ENCODE measurements at places on chromosomes 6 and 20.

GRCh38 chr6:155493694-155494143 is 38.1 kb upstream of the NOX3 start:
- DNase-seq: no peak

DNA sequence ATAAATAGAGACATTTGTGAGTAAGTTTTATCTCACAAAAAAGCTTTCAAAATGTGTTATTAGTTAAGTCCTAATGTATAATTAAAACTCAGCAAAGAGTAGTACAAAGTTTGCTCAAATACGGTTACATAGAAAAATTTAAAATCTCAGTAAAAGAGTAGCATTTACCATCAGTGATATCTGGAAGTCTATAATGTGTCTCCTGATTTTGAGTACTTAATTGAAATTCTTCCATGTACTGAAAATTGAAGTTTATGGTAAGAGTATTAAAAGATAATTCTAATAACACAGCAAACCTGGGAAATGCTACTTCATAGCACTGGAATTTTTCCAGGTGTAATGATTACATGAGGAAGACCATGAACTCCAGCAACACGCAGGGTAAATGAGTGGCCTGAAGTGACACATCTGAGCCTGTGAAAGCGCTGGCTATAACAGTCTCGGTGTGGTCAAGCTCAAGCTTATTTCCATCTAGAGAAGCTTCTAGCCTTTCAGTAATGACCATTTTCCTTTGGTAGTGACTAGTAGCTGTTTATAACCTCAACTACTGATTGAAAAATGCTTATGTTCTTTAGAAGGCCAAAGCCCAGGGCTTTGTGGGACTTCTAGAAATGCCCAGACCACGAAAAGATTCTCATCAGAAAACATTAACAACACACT is 203.2 kb downstream of the ISM1 start:
- no peak for DNase-seq

DNA sequence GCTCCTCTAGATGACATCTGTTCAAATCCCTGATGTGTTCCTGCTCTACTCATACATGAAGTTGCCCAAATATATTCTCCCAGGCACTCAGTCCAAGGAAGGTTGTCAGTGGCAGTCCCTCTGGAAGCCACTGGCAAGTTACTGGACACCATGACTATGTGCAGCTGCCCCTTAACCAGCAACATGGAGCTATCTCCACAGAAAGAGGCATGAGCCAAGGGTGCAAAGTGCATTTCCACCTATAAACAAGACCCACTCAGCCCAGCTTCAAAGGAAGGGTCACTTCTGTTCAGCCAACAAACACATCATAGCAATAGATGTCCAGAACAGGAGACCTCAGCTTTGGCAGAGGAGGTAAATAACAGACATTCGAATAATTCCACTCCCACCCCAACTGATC is 217.6 kb upstream of the PMEPA1 start:
- DNase-seq: no peak

DNA sequence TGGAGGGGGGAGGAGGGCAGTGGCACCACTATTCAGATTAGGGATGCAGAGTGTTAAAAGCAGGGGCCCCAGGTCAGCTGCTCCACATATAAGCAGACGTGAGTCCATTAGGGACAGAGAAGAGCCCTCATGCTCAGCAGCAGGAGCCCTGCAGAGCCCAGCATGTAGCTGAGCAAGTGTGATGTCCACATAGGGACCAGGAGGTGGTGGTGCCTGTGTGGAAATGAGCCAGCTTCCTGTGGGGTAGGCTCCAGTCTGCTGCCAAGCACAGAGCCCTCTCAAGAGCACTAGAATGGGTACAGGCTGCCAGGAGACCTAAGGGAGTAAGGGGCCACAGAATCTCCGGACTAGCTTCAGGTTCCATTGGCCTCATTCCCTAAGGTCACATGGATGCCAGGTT is 57.9 kb upstream of the MLN start:
- DNase-seq: no peak

GRCh38 chr20:51434580-51435247 is 107.8 kb downstream of the NFATC2 start:
- DNase-seq: no peak

GRCh38 chr6:6484681-6485080 is 103.8 kb upstream of the LY86 start:
- no peak for DNase-seq

DNA sequence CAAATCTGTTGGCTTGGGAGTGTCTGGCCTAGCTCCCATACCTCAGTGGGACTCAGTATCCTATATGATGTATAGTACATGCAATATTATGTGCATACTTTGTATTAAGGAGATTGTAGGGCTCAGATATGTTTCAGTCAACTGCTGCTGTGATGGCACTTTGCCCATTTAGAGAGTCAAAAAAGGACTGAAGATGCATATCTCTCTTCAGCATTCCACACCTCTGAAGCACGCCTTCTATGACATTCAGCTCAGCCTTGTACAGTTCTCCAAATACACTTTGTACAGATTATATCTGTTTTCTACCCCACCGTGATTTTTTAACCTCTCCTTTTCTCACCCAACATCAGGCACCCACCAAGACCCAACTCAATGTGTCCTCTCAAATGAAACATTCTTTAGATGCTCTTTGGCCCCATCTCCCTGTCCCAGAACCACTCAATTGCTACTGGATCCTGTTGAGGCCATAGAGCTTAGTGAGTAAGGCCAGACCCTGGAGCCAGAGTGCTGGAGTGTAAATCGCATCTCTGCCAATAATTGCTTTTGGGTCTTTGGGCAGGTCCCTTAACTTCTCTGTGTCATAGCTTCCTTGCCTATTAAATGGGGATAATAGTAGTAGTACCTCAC is 15.6 kb downstream of the ENPP1 start:
- DNase-seq: no peak

DNA sequence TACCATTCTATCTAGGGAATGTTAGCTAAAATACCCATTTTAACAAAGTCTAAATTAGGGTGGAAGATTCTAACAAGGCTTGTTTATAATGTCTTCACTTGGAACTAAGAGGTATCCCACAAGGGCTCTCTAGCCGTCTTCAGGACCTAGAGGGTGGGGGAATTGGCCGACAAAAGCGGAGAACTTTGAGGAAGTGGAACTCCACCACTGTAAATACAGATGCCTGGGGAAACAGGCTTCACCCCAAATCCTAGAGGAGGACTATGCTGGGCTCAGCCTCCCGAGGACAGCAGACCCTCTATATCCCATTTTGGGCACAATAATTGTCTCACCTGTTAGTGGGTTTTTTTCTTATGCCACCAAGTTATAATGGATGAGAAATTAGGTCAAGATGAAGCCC is 58.0 kb upstream of the TFB1M start:
- no peak for DNase-seq

DNA sequence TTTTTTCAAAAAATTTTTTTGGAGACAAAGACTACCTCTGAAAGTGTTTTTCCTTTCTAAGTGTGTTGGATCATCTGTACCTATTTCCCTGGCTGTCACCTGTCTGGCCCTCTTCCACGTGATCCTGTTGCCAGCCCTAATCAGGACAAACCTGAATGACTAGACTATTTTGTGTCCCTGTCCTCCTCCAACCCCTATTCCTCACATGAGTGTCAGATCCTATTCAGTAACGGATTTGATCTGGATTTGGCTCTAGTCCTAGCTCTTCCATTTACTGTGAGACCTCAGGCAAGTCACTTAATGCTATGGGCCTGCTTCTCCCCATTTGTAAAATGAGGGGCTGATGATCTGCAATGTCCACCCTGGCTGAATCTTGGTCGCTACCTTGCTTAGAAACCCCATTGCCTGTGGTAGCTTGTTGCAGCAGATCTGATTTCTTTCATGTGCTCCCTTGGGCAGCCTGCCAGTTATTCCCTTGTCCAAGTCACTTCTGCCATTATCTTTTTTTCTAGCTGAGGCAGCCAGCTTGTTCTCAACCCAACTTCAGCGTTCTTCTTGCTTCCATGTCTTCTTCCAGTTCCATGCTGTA is 4.8 kb downstream of the PHF20 start:
- no peak for DNase-seq

DNA sequence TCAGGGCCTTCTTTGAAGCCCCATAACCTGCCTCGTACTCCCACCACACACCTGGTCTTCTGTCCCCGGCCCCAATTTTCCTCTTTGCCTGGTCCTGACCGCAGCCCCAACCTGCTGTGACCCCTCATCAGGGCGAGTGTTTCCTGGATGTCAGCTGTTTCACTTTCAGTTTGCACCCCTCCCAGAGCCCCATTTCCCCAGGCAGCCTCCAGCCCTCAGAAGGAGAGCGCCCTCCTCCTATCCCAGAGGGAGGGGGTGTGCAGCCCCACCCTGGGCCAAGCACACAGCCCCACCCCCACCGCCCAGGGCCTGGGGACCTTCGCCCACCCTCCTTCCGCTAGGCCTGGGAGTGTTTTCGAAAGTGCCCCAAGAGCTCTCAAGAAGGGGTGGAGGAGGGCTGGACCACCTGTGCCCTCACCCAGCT is 1.5 kb downstream of the BAK1 start:
- no peak for DNase-seq

DNA sequence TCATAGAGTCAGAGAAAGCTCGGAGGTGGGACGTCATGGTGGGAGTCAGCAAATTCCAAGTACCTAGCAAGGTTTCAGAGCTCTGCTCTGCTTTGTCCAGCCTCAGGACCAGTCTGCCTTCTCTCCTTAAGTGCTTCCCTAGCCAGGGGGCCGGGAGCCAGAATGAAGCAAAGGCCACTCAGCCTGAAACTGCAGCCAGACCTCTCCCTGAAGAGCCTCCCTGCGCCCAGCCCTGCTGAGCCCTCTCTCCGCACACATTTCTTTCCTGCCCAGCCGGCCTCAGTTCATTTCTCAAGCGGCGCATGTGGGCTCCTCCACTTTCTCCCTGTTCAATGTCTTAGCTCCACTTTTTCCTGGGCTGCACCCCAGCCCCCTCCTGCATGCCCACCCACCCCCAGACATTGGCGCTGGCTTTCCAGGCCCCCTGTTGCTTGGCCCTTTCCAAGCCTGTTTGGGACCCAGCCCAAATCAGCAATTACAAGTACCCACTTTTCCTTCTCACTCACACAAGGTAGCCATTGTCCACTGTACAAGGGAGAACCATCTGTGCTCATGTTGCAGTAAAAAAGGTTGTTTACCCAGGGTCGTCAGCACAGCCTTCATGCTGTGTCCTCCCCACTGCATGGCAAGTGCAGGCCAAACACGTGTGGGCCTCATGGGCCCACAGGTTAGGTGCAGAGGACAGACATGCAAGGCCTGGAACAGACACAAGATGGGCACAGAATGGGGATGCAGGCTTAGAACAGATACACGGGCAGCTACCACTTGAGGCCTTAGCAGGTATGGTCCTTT is 147.1 kb downstream of the MRPL14 start:
- DNase-seq: no peak

DNA sequence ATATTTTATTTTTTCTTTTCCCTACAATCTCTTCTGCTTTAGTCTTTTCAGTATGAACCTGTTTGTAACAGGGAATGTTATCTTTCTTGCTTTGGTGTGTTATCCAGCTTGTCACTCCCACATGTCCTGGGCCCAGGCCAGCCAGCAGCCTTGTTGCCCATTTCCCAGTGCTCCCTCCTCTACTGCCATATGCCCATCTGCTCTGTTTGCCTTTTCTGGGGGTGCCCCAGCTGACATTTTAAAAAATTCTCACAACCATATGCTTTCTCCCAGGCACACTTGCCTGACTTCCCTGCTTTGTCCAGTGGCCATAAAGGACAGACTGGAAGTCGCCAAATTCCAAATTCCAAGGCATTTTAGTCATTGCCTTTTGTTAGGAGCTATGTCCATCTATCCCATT is 23.6 kb upstream of the LMBRD1 start:
- no peak for DNase-seq

DNA sequence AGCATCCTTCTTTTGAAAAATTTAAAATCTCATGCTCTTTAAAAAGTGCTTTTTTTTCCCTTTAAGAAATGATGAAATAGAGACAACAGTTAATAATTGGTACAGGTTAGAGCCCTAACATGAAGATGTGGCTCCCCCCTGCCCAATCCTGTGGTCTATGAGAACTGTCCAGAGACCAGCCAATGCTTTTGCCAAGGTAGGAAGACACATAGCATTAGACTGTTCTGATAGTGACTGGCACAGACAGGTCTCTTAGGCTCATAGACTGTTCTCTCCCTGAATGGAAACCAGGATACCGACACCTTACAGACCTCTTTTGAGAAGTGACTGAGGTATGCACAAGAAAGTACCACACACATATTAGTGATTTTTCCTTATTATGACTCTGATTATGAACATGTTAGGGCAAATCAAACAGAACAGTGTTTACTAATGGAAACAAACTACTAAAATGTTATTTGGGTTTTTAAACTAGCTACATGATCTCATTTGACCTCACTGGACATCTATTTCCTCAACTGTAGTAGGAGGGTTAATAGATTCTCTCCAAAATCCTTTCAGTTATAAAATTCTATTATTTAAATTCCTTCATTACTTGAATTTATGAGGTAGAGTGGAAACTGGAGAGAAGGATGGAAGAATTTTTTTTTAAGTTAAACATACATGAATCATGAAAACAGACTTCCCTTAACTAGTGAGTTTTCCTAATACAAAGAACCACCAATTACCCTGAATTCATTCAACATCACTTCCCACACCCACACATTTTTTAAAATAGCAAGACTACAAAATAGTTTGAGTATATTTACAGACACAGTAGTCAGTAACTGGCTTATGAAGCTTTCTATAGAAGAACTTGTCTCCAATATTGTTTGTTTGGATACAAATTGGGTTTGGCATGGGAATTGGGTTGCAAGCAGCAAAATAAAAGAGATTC is 120.4 kb downstream of the OGFRL1 start:
- no peak for DNase-seq

- DNase-seq: no peak
These were observed 1.4 kb downstream of the GFOD1 start for GRCh38 chr6:13485923-13486562.

DNA sequence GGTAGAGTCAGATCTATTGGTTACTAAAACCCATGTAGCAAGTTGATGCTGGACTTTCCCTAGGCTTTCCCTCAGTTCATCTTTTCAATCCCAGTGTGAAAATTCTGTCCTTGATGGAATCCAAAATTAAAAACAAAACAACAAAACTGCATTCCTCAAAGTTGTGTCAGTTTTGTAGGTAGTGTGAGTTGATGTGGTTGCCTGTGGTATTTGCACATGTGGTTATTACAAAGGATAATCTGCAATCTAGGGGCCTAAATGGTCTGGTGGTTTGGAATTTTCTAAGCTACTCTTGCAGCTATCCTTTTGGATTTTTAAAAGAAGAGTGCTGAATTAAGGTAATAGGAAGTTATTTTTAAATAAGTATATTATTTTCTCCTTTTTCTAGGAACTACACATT is 132.2 kb upstream of the SCGN start:
- no peak for DNase-seq
